Hepatocyte (in vitro differentiated cells): ENCODE measurements at places on chromosomes 12 and 14.

GRCh38 chr12:122527478-122527944, 462 bp downstream of the KNTC1 start:
- H3K27ac ChIP-seq: peak overlapping the region; percentile 38
- no peaks in the 10 kb centered on the region for H3K36me3 ChIP-seq
- H3K4me3 ChIP-seq: peak overlapping the region; percentile 31
- H3K4me1 ChIP-seq: peaks cover 15% of the 10 kb centered on the region

- DNase-seq: no peak
- no peak overlapping the region for H3K4me3 ChIP-seq
- no peaks in the 10 kb centered on the region for H3K4me1 ChIP-seq
- no peak overlapping the region for H3K27ac ChIP-seq
- H3K27me3 ChIP-seq: no peaks in the 10 kb centered on the region
- H3K36me3 ChIP-seq: no peaks in the 10 kb centered on the region
These were observed 27.3 kb downstream of the PPTC7 start for GRCh38 chr12:110555577-110556406.

DNA sequence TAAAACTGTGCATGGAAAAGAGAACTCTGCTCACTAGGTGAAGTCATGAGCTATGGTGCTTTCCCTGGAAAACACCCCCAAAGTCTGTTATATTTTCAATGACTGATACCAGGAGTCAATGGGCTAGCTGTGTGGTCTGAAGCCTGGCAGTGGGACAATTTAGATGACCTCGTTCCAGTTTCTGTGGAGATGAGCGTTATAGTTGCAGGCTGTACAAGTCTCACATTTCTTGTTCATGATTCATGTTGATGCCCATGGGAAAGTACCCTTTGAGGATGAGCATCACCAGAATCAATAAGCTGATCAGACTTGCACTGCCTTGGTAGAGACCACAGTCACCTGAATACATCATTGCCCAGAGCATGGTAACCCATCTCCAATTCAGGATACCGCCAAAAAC, 70.7 kb downstream of the NOVA1 start:
- H3K4me3 ChIP-seq: no peak overlapping the region
- H3K36me3 ChIP-seq: no peaks in the 10 kb centered on the region
- no peak for DNase-seq
- H3K4me1 ChIP-seq: no peaks in the 10 kb centered on the region

GRCh38 chr12:56029166-56029519, 8.3 kb downstream of the IKZF4 start:
- peaks cover 4% of the 10 kb centered on the region for H3K4me1 ChIP-seq
- H3K36me3 ChIP-seq: no peaks in the 10 kb centered on the region
- peak overlapping the region; percentile 69 for H3K27ac ChIP-seq
- no peak overlapping the region for H3K4me3 ChIP-seq

GRCh38 chr12:12508612-12509011, 54.1 kb downstream of the DUSP16 start:
- peaks cover 33% of the 10 kb centered on the region for H3K4me1 ChIP-seq
- H3K4me3 ChIP-seq: no peak overlapping the region
- peak overlapping the region; percentile 10 for H3K27ac ChIP-seq
- no peaks in the 10 kb centered on the region for H3K36me3 ChIP-seq
- H3K27me3 ChIP-seq: no peaks in the 10 kb centered on the region

- no peaks in the 10 kb centered on the region for H3K4me1 ChIP-seq
- H3K4me3 ChIP-seq: no peak overlapping the region
- no peak overlapping the region for H3K27ac ChIP-seq
These were observed 7.4 kb downstream of the GRIN2B start for GRCh38 chr12:13973996-13974395.

DNA sequence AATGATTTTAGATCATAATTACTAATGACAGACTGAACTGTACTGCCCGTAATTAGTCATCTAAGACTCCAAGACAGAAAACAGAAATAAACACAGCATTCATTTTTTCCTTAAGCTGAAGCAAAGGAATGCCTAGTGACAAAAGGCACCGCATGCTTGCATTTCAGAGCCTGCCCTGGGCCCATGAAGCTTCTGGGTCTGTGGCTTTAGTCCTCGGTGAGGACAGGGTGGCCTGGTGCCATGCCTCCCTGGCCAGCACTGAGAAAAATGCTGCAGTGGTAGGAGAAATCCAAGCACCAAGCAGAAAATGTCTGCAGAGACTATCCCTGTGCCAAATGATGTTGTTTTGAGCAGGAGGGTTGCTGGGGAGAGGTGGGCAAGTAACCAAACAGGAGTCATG, 171.6 kb downstream of the CALM1 start:
- no peak overlapping the region for H3K27ac ChIP-seq
- H3K27me3 ChIP-seq: no peaks in the 10 kb centered on the region
- H3K4me3 ChIP-seq: no peak overlapping the region
- no peaks in the 10 kb centered on the region for H3K4me1 ChIP-seq
- no peaks in the 10 kb centered on the region for H3K36me3 ChIP-seq

- no peaks in the 10 kb centered on the region for H3K27me3 ChIP-seq
- H3K4me1 ChIP-seq: no peaks in the 10 kb centered on the region
- DNase-seq: no peak
- no peak overlapping the region for H3K4me3 ChIP-seq
- no peak overlapping the region for H3K27ac ChIP-seq
These were observed 140.0 kb downstream of the NDUFA12 start for GRCh38 chr12:94863321-94864035.

- no peak overlapping the region for H3K4me3 ChIP-seq
- H3K4me1 ChIP-seq: peaks cover 13% of the 10 kb centered on the region
- no peaks in the 10 kb centered on the region for H3K36me3 ChIP-seq
- no peaks in the 10 kb centered on the region for H3K27me3 ChIP-seq
- no peak overlapping the region for H3K27ac ChIP-seq
These were observed 205.7 kb upstream of the HMGA2 start for GRCh38 chr12:65618588-65618987.

DNA sequence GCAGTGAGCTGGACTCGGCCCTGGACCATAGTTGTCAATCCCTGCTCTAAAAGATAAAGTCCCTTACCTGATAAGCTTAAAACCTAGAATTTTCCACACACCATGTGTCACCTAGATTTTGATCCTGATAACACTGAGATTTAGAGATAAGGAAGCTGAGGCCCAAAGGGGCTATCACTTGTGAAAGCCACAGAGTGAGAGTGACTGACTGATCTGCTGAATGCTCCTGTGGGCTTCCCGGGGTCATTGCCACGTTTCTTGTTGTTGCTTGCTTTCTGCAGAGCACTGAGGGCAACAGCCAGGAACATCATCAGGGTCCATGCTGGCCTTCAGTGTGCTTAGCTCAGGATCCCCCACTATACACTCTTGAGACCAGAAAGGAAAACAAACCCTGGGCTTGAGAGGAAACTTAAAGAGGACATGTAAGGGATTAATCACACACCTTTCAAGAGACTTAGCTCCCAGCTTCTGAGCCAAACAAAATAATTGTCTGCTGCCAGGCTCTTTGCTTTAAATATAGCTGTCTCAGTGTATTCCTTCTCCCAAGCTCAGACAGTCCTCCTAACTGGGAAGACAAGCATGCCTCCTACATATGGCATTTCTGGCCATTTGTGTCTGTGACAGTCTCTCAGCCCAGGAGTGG, 82.6 kb upstream of the ARHGAP5 start:
- H3K36me3 ChIP-seq: no peaks in the 10 kb centered on the region
- H3K4me3 ChIP-seq: no peak overlapping the region
- no peak for DNase-seq
- H3K27ac ChIP-seq: peak overlapping the region; percentile 3
- H3K4me1 ChIP-seq: peaks cover 22% of the 10 kb centered on the region

- peaks cover 14% of the 10 kb centered on the region for H3K4me1 ChIP-seq
- no peaks in the 10 kb centered on the region for H3K36me3 ChIP-seq
- peak; percentile 12 for DNase-seq
- H3K4me3 ChIP-seq: peak overlapping the region; percentile 58
- no peak overlapping the region for H3K27ac ChIP-seq
These were observed 333 bp upstream of the KCNA1 start for GRCh38 chr12:4909410-4909733.

DNA sequence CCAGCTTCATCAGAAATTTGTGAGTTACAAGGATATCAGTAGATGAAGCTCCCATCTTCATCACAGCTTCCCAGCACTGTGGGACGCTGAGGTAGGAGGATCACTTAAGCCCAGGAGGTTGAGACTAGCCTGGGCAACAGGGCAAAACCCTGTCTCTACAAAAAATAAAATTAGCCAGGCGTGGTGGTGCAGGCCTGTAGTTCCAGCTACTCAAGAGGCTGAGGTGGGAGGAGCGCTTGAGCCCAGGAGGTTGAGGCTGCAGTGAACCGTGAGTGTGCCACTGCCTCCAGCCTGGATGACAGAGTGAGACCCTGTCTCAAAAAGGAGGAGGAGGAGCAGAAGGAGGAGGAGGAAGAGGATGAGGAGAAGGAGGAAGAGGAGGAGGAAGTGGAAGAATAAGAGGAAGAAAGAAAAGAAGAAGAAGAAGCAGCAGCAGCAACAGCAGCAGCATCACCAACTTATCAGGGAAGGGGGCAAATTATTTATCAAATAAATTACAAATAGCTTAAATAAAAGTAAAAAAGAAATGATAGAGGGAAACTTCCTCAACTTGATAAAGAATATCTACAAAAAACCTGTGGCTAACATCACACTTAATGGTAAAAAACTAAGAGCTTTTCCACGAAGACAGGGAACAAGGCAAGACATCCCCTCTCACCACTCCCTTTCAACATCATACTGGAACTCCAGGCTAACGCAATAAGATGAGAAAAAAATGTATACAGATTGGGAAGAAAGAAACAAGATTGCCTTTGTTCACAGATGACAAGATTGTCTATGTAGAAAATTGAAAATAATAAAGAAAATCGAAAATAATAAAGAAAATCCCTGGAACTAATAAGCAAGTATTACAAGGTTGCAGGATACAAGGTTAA, 69.6 kb downstream of the NINJ2 start:
- no peak overlapping the region for H3K4me3 ChIP-seq
- DNase-seq: no peak
- no peaks in the 10 kb centered on the region for H3K36me3 ChIP-seq
- no peaks in the 10 kb centered on the region for H3K4me1 ChIP-seq

- no peaks in the 10 kb centered on the region for H3K36me3 ChIP-seq
- H3K4me1 ChIP-seq: no peaks in the 10 kb centered on the region
- DNase-seq: no peak
These were observed 45.3 kb downstream of the SLC35F4 start for GRCh38 chr14:57820581-57820980.
